Activated CD4-positive, CD25-positive, alpha-beta regulatory T cell (primary cell): ENCODE measurements at places on chromosomes 5 and 9.
A peak's percentile ranks its signal among the peaks of the same experiment; 100 is the strongest.

GRCh38 chr9:88477300-88477751 is 57.7 kb upstream of the NXNL2 start:
- no peak for DNase-seq

GRCh38 chr5:149727336-149728035 is 2.6 kb upstream of the PPARGC1B start:
- DNase-seq = no peak

DNA sequence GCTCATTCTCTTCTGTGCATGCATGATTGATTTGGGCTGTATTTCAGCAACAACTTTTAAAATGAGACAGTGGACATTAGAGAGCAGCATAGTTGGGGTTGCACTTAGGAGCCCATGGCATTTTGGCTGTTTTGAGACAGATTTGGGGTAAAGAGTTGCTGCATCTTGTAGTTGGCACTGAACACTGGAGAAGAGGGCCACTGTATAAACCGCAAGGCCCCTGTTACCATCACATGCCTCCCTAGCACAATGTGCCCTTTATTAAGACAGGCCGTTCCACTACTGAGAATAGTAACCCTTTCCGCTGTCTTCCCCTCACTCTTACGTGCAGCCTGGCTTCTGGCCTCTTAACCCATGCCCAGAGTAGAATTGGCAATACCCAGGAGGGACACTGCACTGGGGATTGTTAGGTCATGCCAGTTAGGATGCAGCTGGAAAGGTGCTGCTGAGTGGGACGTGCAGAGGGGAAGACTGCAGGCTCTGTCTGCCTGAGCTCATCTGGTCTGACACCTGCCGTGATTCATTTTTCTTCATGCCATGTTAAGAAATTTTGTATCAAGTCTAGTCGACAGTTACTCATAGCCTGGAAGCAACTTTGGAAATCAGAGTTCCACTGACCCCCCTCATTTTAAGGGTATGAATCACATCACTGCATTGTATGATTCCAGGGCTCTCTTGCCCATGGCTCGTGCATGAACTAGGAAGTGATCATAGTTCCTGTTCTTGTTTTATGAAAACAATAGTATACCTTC is 146.9 kb upstream of the DMRT1 start:
- DNase-seq = no peak

GRCh38 chr9:90074316-90074962 is 469.6 kb downstream of the GADD45G start:
- DNase-seq = no peak

- peak; percentile 48 for DNase-seq
Observed at GRCh38 chr9:126398403-126399058, 71.9 kb downstream of the MVB12B start.

DNA sequence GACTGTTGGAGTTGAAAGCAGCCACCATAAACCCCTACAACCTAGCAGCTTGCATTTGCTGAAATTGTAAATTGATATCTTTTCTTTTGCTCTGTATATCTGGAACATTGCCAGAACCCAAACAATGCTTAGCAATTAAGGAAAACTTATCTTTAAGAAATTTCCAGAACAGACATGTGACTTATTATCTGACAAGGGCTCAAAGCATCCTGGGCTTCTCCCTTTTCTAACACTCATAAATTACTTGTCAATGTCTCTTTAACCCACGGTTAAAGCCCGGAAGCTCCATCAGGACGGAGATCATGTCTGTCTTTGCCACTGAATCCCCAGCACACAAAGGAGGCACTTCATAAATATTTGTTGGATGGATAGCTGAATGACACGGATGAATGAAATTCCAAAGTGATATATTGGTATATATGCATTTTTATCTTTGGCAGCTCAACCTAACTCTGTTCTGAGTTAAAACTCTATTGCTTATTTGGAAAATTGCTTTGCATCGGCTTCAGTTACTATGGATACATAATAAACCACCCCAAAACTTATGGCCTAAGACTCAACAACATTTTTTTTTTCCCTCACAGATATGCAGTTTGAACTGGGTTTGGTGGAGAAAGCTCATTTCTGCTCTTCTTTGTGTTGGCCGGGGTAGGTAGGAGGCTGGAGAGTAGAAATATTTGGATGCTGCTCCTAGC is 103.1 kb upstream of the CLINT1 start:
- DNase-seq = no peak

DNA sequence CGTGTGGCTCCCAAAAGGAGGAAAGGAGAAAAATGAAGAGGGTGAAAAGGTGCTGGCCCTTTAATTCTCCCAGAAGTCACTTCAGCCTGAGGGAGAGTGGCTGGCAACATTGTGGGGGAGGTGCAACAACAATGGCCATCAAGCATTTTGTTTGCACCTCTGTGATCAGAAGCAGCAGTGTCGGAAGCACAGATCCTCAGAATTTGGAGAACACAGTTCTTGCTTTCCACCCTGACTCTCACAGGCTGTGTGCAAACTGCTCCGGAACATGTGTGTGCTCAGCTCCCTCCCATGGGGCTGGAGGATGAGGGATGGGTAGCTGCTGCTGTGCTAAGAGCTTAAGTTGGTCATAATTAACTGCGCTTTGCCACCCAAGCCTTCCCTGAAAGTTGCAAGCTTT is 127.1 kb downstream of the DPYSL3 start:
- DNase-seq = no peak

DNA sequence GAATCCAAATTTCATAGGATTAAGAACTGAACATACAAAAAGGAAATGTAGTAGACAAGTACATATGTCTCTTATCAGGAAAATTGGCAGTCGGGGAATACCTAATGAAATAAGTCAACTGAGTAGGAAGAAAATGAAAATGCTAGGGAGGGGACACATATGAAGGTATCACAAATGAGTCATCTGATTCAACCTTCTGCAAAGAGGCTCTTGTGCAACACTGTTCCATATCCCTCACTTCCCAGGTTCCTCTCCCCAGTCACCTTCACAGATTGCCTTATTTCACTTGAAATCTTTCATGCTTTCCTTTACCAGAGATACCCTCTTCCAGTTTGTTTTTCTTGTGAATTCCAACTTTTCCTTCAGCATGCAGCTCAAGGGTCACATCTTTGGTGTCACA is 139.0 kb downstream of the RFX3 start:
- DNase-seq = no peak

DNA sequence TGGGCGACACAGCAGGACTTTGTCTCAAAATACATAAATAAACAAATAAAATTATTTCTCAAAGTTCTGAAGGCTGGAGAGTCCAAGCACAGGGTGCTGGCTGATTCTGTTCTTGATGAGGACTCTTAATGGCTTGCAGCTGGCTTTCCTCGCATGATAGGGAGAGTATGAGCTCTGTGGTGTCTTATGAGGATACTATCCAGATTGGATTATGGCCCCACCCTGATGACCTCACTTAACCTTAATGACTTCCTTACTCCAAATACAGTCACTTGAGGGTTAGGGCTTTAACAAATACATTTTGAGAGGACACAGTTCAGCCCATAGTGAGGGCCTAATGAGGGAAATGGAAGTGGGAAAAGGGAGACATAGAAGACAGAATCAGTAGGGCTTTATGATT is 87.7 kb downstream of the FOCAD start:
- DNase-seq = no peak

DNA sequence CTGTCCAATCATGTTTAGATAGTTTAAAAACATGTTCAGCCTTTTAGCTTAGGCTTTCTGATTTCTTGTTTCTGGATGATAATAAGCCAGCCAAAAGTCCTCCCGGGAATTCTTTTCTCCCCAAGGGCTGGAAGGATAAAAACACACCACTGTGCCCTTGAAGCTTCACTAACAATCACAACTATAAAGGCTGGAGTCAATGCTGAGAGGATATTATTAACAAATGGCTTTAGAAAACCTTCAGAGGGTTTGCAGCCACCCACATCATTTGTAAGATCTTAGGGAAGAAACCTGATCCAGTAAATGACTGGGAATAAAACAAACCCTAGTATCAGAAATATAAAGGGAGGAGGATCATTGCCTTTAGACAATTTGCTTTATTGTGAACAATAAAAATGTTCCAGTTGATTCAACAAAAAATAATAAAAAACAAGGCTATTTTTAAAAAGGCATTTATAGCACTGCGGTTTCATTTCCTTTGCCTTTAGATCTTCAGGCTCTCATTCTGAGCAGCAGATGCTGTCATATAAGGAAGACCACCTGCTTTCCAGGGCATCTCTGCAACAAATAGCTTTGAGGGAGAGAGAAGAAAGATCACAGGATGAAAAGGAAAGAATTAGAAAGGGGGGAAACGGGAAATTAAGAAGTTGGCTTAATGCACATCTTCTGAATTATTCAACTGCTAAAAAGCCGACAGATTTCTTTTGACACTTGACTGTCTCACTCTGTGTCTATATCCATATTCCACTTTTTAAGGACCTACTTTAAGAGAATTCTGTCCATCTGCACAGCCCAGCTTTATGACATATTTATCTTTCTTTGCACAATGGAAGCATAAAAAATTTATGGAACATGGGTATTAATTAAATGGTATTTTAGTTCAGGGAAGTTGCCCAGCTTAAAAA is 277.2 kb upstream of the SLC24A2 start:
- no peak for DNase-seq

GRCh38 chr5:39409033-39409432 is 15.7 kb downstream of the DAB2 start:
- no peak for DNase-seq

DNA sequence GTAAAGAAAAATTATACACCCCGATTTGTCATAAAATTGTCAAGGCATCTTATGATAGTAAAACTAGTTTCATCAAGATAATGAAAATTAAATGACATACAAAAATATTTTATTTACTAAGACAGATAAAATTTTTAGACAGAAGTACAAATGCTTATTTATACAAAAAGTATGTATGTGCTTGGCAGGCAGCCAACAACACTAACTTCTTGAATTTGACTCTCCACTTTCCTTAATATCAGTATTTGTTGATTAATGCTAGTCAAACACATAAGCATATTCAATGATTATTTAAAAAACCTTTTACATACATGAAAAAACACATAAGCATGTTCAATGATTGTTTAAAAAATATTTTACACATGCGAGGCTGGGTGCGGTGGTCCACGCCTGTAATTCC is 1079.9 kb upstream of the CDH6 start:
- DNase-seq = no peak

DNA sequence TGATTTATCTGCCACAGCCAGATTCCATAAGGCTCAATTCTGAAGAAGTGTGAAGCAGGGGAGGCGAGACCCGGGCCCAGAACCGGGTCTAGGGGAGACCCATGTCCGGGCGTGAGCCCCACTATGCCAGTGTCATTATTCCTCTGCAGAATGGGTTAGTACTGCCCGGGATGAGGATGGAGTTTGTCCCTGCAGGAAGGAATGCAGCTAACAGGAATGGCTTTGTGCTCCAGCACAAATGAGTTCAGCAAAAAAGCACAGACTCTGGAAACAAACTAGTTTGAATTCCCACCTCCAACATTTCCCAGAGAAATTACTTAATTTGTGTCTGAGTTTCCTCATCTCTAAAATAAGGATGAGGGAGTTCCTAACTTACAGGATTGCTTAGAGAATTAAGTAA is 202.9 kb downstream of the SYK start:
- no peak for DNase-seq

GRCh38 chr5:170339780-170340167 is 42.2 kb upstream of the LCP2 start:
- no peak for DNase-seq

DNA sequence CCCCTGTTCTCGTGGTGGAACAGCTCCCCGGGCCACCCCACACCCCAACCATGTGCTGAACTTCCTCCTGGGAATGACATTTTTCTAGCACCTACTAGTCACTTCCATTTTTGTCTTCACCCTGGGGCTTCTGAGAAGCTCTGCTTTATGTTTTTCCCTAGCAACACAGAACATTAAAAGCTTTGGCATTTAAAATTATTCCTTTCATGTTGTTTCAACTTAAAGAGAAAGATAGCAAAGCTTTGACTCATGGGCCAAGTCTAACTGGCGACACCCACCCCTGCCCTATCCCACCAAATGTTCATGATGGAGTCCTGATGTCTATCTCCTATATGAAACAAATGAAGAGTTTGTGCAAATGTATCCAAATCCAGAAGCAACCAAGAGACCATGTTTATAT is 22.4 kb downstream of the BOD1 start:
- no peak for DNase-seq

DNA sequence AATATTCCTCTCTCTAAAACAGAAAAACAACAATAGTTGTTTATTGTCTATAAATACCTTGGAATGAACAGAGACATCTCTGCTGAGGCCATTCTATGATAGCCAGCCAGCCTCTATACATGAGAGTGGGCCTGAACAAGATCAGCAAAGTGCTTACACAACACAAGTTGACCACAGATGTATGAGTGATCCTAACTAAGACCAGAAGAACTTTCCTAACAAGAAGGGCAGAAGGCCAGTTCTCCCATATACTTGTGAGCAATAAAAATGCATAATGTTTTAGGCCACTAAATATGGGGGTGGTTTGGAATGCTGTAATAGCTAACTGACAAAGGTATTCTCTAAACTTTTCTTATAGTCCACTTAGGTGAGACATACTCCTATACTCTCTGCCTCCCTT is 345.7 kb downstream of the SPATA31D1 start:
- no peak for DNase-seq

DNA sequence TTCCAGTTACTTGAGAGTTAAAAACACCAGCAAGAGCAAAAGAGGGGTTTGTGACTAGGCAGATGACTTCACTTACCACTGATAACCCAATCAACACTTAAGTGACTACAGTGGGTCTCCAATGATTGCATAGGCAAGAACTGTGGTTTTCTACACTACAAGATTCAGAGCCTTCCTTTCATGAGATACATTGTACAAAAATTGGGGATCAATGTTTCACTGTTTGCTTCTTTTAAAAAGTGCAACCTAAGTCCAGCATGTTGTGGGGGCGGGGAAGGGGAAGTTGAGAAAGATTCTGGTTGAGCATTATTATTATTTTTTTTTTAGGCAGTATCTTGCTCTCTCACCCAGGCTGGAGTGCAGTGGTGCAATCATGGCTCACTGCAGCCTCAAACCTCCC is 3.6 kb downstream of the IQGAP2 start:
- DNase-seq = no peak

GRCh38 chr9:36306471-36307306 is 48.4 kb upstream of the GNE start:
- no peak for DNase-seq

- DNase-seq = no peak
Observed at GRCh38 chr9:18768951-18769622, 263.9 kb downstream of the SAXO1 start.

- DNase-seq = no peak
Observed at GRCh38 chr5:54944364-54944763, 41.0 kb downstream of the ESM1 start.

- no peak for DNase-seq
Observed at GRCh38 chr5:40360685-40361084, 319.0 kb upstream of the PTGER4 start.
